CD8-positive, alpha-beta T cell (primary cell): ENCODE measurements at places on chromosomes 1 and 21. TPM values are rescaled to one million over a fixed set of nuclear protein-coding genes. Genes with fewer than 3 reads are reported as not detected.

The MPZL1 gene
- total RNA-seq, result 0.81 TPM

The TPM3 gene
- 347 TPM for total RNA-seq

The LBR gene
- total RNA-seq, result 105 TPM

The TAS1R1 gene
- total RNA-seq, result not detected

The PODN gene
- not detected for total RNA-seq

The TAL1 gene
- not detected for total RNA-seq
